Fibroblast of the aortic adventitia (primary cell): ENCODE measurements at places on chromosomes 4 and X.

DNA sequence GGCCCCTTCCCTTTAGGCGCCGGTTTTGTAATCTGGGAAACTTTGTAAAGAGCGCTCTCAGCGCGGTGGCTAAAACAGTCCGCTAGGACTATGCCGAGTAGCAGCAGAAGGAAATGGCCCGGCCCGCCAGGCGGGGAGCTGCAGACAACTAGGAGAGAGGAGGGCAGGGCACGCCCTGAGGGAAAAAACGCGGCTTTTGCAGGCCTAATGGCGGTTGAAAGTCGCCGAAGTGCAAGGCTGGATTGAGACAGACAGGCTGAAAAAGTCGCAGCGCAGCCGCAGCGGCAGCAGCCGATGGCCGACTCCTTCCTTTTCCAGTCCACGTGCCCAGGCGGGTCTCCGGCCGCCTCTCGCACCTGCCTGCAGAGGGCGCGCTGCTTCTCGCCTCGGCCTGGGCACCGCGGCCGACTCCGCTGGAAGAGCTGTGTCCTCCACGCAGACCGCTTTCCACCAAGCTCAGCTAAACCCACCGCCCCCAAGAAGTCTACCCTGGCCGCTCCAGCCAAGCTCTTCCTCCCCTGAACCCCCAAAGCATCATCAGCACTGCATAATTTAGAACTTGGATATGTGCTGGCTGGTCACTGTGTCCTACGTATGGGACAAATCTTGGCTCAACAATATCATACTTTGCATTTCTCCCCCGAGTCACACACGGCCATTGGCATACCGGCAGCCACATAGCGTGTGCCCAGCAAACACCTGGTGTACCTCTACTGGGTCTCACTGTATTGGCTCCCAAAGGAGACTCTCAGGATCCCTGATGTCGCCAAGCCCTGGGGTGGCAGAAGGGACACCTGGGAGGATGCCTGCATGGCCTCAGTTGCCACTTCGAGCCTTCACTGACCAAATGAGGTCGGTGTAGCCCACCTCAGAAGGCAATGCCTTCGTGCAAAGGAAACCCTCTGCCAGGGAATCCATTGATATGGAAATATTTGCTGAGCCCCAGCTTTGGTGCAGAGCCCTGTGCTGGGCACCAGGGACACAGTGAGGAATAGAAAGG, 14.5 kb downstream of the SLC25A5 start:
- DNase-seq, result peak; percentile 44

DNA sequence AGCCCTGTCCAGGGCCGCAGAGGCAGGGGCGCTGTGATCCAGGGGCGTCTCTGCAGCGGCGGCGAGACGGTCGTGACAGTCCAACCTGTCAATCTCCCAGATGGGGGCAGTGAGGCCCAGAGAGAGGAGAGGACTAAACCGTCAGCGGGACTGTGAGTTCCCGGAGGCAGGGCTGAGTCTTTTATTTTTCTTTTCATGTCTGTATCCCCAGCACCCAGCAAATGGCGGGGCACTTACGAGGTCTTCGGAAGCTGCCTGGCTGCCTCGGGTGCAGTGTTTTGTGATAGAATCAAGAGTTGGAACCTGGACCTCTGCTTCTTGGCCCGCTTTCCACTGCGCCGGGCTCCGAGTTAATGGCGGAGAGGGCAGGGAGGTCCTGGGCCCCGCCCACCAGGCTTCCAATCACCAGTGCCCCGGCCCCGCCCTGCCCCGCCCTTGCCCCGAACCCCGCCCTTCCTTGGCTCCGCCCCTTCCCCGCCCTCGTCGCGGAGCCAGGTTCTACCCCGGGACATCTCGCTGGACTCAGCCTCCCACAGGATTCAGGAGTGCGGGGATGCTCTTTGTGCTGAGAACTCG, 35.3 kb upstream of the GRPEL1 start:
- DNase-seq, result peak; percentile 57

- no peak for DNase-seq
These were observed 68.2 kb upstream of the TENM3 start for GRCh38 chr4:182174979-182175378.

GRCh38 chr4:23818097-23818885, 71.6 kb downstream of the PPARGC1A start:
- DNase-seq, result no peak

DNA sequence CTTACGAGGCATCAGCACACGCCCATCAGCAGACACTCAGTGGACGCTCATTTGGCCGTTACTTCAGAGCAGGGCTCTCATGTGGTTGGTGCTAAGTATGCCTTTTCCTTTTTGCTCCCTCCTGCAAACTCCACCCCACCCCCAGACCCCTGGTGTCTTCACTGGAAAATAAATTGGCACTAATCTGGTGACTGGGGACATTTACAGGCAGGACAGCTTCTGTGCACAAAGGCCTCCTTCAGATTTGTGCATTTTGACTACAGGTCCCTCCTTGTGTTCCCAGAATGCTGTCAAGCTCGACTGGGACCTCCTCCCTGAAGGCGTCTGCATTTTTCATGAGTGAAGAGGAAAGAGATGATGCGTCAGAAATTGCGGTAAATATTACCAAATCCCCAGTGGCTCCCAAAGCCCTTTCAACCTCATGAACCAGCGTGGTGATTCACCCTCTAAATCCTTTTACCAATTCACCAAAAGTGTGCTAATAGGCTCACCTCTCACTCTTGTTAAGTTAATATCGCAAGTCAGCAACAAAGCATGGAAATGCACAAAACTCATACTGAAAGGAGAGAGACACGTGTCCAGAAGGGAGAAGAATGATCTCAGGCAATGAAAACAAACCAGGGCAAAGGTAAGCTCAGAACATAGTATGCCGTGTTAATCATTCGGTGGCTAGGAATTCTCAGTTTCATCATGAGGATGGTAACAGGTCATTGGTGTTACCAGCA, 119.0 kb downstream of the NKX6-1 start:
- DNase-seq, result peak; percentile 56

DNA sequence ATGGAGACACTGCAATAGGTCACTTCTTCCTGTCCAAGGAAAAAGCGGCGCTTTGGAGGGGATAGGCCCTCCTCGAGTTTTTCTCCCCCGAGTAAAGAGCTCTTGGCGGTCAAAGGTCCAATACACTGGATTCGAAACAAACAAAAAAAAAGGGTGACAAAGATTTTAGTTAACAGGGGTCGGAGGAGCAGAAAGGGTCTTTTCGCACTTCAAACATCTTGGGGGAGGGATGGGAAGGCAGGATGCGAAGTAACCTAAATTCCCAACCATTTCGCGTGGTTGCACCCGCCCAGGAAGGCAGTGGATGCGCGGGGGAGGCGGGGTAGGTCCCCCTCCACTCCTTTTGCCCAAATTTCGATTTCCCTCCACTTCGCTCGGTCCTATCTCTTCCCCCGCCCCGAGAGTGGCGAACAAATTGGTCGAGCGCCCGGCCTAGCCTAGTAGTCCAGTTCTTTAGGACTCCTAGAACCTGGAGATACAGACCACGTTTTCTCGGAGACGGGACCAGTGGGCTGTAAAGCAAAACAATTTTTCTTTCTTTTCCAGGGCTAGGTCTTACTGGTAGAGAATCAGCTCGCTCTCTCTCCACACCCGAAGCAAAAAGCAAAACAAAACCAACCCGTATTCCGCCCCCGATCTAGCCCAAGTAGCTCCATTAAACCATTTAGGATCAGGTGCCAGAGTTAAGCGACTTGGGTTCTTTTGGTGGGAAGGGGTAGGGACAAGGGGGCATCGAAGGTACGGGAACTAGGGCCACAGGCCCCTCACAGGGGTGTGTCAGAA, 2.0 kb upstream of the STAG2 start:
- peak; percentile 46 for DNase-seq

DNA sequence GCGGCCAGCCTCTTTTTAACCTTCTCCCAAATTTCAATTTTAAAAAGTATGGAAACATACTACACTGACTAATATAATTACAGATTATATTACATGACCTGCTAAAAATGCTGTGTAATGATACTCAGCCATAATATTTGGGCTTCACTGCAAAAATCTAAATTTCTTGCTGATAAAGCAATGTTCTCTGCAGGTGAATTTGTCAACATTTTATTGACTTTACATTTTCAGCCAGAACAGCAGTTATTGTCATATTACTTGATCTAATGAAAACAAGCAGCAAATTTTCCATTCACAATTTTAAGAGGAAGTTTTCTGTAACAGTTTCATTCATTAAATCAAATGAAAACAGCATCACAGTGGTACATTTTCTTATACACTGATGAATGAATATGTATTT, 91.1 kb downstream of the FRYL start:
- DNase-seq, result no peak

- DNase-seq, result peak; percentile 36
These were observed 150.1 kb downstream of the AR start for GRCh38 chrX:67693928-67694327.

DNA sequence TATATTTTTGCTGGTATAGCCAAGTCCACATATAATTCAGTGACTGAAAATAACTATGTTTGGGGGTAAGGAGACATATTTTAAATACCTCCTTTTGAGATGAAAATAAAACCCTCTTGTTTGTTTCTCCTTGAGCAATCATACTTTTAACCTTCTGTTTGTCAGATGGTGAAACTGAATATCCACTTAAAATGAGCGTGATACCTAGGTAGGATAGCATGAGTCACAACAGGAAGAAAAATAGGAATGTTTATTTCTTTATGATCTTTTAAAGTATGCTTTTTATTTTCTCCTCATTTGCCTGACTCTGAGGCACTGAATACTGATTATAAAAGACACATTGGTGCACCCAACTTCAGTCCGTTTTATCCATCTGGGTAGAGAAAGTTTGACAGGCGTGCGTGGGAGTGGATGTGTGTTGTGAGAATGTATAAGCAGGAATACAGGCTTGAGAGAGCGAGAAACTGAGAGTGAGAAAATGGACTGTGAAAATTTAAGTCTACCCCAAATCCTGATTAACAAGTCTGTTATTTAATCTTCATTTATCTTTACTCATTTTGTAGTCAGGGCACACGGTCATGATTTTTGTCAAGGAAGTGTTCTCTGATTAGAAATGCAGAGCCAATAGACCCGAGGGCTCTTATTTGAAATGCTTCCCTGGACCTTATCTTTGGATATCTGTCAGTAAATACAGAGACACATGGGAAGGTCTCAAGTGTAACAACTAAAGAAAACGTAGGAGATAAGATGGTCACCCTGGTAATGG, 62.1 kb upstream of the ANTXR2 start:
- DNase-seq, result no peak

- peak; percentile 15 for DNase-seq
These were observed 766.6 kb downstream of the FAT4 start for GRCh38 chr4:126081336-126081735.

- no peak for DNase-seq
These were observed 8.5 kb downstream of the SLC25A43 start for GRCh38 chrX:119407681-119408080.

DNA sequence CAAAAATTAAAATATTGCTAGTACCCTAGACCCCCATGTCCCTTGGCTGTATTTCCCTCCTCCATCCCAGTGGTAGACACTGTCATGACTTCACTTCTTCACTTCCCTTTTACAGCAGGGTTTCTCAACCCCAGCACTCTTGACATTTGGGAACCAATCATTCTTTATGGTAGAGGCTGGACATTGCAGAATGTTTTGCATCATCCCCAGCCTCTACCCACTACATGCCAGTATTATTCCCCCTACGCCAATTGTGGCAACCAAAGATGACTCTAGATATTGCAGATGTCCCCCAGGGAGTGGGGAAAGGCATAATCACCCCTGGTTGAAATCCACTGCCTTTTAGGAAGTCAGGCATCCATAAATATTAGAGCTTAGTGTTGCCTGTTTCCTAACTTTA, 138.6 kb downstream of the AMELX start:
- DNase-seq, result no peak

DNA sequence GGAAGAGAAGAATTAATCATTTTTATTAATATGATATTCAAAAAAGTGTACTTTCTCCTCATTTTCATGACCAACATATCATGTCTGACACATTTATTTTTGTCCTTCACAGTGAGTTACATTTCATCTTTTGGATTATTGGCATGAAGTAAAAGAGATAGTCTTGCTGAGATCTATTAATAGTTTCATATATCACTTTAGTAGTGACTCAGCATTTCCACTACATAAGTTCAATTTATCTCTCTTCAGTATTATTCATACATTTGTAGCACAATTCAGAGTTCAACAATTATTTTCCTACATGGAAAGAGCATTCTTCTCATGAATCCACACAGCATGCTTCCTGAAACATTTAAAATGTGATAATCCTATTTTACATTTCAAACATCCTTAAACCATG, 1461.1 kb downstream of the TECRL start:
- no peak for DNase-seq

- DNase-seq, result no peak
These were observed 1.8 kb downstream of the IQSEC2 start for GRCh38 chrX:53279296-53280237.

GRCh38 chrX:130975947-130976346, 72.9 kb upstream of the ENOX2 start:
- DNase-seq, result peak; percentile 60

DNA sequence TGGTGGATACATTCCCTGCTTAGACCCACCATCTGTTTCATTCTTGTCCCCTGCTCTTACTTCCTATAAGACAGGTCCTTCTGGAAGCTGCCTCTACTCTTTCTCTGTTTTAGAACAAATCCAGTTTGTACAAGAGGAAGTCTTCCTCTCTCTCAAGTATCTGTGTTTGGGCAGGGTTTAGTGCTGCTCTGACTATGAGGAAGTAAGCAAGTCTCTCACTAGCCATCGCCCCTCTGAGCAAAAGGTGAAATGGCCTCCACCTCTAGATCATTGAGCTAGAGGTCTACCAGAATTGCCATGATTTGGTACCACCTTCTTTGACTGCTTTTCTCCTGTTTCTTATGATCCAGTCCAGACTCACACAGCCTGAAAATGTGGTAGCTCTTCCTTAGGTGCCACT, 8.4 kb downstream of the BTK start:
- no peak for DNase-seq

- no peak for DNase-seq
These were observed 109.9 kb upstream of the LIMCH1 start for GRCh38 chr4:41427931-41428600.

DNA sequence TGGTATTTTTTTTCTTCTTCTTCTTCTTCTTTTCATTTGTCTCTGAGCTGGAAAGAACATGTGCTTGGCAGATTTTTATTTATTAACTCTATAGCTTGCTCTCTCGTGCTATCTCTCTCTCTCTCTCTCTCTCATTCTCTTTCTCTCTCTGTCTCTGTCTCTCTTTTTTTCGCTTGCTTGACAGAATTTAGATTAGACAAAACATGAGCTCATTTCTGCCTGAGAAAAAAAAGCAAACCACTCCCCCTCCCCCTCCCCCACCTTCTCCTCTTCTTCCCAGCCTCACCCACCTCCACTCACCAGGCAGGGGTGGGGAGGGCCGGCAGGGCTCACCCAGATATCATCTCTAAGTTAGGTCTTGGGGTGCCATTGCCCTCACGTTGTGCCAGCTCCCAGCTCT, 81.5 kb downstream of the PJA1 start:
- no peak for DNase-seq

- peak; percentile 66 for DNase-seq
These were observed 14.7 kb upstream of the CBR4 start for GRCh38 chr4:169024762-169025161.

- DNase-seq, result peak; percentile 56
These were observed 119.8 kb downstream of the AMELX start for GRCh38 chrX:11412715-11413623.
